ENCODE measurements at places on chromosomes 1 and 21.

DNA sequence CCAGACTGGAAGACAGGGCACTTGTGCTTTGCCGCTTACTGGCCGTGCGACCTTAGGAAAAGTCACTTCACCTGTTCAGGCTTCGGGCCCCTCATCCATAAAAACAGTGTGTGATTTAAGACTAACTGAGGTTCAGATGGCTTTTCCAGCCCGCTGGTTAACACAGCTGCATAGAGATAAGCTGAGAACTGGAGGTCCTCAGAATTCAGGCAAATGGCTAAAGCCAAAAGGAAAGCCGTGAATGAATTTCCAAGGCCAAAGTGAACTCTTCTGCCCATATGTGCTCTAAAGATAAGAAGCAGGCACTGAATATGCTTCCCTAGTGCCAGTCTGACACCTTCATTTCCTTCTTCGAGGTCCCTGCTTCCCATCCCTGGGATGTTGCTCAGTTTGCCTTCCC lies 23.5 kb upstream of the SARS1 start:
- DNase-seq, result no peak

DNA sequence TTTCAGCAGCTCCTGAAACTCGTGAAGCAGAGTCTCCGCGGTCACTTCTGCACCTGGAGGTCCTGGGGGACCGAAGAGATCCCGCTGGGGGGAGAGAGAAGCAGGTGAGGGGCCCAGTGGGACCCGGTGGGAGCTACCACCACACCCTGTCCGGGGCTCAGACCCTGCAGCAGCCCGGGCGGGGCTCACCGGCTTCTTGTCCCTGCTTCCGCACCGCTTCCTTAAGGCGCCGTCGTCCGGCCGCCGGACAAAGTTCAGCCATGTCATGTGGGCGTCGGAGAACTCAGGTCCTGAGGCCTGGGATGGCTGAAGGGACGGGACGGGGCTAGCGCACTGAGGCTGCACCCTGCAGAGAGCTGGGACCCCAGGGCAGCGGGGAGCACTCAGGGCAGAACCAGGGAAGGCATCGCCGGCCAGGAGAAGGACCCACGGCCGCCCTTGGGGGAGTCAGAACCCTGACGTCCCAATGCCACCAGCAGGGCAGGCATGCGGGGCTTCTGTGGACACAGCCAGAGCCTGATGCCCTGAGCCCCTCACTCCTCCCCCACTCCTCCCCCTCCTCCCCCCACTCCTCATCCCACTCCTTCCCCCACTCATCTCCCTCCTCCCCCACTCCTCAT lies 2.2 kb downstream of the C1QTNF12 start:
- no peak for DNase-seq

DNA sequence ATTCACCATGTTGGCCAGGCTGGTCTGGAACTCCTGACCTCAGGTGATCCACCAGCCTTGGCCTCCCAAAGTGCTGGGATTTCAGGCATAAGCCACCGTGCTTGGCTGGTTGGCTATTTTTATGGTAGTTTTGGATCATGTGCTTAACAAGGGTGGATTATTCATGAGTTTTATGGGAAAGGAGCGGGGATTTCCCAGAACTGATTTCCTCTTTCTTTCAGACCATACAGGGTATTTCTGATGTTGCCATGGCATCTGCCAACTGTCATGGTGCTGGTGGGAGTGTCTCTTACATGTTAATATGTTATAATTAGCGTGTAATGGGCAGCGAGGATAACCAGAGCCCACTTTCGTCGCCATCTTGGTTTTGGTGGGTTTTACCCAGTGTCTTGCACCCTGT lies 3.2 kb downstream of the TRPM2 start:
- no peak for DNase-seq

- DNase-seq, result no peak
Observed at GRCh38 chr1:216929870-216930582, 206.8 kb upstream of the ESRRG start.

- DNase-seq, result no peak
Observed at GRCh38 chr1:69433073-69433472, 134.6 kb upstream of the LRRC7 start.

DNA sequence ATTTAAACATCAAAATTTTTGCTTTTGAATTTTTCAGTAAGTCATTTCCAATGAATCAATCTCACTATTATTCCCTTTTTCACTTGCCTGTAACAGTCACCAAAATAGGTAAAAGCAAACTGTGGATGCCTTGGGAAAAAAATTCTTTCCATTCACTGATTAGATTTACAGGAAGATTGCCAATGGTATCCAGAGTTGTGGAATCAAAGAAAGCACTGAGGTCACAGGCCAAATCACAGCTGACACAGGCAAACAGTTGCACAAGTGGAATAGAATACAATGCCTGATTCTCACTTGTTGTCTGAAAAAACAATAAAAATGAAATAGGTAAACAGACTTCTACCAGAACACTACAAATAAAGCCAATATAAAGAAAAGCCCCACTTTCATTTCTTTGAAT lies 48.4 kb downstream of the LTN1 start:
- no peak for DNase-seq

- DNase-seq, result no peak
Observed at GRCh38 chr1:159946242-159947187, 1.1 kb upstream of the IGSF9 start.

DNA sequence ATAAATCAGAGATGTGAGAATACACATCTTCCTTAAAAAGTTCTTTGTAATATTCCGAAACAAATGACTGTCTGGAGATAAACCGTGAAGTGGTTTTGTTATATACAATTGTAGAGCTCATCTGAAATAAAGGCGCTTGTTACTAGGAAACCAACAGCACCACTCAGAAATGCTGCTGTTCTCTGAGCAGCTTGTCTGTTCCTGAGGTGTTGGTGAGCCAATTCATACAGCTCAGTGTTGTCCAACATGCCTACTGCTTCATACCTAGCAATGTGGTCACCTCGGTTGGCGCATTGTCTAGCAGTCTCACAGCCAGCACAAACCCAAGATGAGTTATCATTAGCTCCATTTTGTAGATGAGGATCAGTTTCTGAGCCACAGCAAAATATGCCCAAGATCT lies 44.4 kb downstream of the GFI1 start:
- no peak for DNase-seq

DNA sequence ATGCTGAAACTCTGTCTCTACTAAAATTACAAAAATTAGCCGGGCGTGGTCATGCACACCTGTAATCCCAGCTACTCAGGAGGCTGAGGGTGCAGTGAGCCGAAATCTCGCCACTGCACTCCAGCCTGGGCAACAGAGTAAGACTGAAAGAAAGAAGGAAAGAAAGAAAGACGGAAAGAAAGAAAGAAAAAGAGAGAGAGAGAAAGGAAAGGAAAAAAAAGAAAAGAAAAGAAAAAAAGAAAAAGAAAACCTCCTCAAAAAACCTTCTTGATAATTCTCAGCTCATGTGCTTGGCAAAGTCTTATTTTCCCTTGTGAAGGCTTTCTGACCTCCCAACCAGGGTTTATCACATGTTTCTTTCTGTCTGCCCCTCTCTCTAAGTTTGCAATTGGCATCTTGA lies 7.3 kb downstream of the NID1 start:
- no peak for DNase-seq

DNA sequence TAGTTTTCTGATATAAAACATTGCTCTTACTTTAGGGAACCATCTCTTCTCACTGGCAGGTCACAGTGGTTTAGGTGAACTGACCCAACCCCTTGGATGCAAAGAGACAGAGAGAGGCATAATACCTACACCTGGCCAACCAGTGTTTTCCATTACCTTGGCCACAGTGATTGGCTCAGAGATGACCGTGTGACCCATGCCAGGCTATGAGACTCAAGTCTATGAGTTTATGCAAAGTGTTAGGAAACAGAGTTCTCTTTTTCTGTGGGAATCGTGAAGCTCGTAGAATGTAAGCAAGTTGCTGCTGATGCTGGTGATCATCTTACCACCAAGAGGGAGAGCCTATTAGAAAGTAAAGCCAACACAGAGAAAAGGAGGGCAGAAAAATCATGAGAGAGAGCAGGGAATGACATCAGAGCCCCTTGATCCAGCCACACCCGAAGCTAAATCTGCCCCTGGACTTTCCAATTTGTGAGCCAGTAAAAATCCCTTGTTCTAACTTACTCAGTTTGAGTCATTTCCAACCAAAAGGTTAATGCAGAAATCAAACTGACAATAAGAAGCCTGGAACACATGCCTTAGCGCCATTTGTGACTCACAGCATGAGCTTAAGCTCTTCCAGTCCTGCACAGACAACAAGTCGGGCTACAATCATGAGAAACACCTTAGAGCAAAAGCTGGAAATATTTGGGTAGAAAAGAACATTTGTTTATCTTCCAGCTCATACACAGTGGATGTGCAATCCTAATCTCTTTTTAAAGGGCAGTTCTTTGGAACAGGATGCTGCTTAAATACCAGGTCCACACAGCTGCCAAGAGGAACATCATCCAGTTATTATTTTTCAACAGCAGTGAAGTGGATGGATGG lies 81.3 kb upstream of the KAZN start:
- DNase-seq, result no peak

DNA sequence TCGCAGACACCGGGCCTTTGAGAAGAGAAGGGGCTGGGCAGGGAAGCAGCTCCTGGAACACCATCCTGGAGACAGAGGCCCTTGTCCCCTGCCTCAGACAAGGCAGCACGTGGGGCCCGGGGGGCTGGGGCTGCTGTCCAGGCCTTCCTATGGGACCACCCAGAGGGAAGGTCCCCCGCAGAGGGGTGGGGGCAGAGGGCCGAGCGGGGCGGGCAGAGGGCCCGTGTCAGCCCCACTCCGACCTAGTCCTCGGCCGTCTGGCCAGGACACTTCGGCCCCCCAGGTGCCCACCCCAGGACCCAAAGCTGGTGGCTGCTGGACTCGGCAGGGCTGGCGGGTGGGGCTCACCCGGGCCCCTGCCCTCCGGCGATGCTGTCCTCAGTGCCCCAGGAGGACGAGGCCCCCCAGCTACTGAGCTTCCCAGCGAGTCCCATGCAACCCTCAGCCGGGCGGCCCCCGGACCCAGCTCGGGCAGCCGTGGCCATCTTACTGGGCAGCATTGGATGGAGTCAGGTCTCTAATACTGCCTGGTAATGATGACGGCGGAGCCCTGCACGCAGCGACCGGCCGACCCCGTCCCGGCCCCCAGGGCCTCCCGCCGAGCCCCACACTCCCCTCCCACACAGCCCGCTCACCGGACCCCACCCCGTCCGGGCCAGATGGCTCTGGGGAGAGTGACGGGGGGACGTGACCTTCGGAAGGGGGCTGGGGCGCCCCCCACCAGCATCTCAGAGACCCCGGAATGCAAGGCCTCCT lies 6.9 kb upstream of the TTLL10 start:
- DNase-seq, result no peak

DNA sequence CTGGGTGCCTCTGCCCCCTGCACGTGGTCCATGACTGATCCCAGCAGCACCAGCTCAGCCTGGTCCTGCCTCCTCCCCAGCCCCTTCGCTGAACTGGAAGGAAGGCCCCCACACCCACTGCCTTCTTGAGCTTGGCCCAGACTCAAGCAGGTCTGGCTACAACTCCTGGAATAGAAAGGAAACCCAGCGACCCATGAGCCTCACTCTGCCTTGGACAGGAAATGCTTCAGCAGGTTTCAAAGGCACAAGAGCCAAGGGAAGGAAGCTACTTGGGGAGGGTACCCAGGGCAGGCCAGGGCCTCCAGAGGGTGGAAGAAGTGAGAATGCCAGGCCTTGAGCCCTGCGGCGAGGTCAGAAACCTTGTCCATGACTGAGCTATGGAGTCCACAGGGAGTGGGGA lies 35.9 kb upstream of the RD3 start:
- DNase-seq, result no peak

DNA sequence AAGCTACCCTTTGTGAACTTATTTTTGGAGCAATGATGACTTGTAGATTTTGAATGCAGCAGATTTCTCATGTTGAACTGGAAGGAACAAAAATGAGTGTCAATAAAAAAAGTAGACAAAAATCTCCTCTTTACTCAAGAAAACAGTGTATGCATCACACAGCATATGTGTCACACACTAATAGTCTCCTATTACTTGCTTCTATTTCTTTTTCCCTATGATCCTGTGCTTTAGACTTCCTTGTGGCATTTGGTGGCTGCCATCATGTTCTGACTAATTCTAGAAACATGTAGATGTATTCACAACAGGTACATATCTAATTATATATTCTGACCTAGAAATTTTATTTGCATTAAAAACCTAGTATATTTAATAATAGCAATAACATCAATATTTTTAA lies 14.3 kb downstream of the RC3H1 start:
- DNase-seq, result no peak

- no peak for DNase-seq
Observed at GRCh38 chr1:197441999-197442414, 174.0 kb downstream of the CRB1 start.

DNA sequence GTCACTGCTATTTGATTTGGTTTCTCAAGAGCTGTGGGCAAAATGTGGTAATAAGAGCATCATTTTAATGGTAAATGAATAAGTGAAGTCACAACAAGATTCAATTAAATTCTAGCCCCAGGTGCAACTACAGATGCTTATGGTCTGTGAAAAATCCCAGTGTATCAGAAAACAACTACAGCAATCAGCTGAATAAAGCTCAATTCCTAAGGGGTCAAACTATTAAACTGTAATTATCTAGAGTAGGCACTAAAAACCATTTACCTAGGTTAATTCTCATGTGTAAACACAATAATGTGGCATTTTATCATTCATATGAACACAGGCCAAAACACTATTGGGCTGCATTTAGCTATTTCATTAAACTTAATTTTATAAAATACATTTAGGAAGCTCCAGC lies 9.6 kb downstream of the TARBP1 start:
- DNase-seq, result no peak

DNA sequence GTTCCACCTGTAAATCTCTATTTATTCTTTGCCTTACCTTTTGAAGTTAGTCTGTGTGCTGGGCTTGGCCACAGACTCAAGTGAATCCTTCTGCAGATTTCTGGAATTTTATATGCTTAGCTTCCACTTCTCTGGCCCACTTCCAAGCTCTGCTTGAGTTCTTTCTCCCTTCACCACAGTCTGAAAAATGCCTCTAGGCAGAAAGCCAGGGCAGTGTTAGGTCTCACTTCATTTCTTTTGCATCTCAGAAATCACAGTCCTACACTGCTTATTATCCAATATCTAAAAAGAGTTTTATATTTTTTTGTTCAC lies 48.9 kb downstream of the INKA2 start:
- DNase-seq, result no peak

DNA sequence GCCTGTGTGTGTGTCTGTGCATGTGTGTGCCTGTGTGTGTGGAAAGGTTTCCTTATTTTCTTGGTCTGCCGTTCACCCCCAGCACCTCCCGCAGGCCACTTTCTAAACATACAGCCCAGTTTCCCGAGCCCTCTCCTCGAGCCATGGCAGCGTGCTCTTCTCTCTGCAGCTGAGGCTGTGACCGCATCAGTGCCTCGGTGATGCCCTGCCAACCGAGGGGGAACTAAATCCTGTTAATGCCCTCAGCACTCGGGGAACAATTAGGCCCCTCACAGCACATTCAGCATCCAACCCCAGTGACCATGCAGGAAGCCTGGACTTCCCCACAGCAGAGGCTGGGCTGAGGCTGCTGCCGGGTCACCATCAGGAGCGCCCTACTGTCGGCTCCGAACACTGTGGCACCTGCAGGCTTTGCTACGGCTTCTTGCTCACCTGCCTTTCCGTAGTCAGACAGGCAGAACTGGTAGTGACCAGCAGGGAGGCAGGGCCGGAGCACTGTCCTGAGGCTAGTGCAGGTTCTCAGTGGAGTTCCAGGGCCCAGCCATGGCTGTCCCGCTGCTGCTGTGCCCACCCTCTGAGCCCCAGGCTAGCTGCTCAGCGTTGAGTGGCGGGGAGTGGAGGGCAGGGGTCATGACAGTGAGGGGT lies 8.1 kb downstream of the GPR137B start:
- DNase-seq, result no peak

- DNase-seq, result no peak
Observed at GRCh38 chr1:83000286-83000685, 998.6 kb downstream of the TTLL7 start.

Measured in stimulated activated CD4-positive, alpha-beta T cell treated with anti-CD3 and anti-CD28 coated beads, Interleukin-2, amount 100 ng/mL, for 24 hours (primary cell).